ENCODE measurements at places on chromosomes 7 and 10.

DNA sequence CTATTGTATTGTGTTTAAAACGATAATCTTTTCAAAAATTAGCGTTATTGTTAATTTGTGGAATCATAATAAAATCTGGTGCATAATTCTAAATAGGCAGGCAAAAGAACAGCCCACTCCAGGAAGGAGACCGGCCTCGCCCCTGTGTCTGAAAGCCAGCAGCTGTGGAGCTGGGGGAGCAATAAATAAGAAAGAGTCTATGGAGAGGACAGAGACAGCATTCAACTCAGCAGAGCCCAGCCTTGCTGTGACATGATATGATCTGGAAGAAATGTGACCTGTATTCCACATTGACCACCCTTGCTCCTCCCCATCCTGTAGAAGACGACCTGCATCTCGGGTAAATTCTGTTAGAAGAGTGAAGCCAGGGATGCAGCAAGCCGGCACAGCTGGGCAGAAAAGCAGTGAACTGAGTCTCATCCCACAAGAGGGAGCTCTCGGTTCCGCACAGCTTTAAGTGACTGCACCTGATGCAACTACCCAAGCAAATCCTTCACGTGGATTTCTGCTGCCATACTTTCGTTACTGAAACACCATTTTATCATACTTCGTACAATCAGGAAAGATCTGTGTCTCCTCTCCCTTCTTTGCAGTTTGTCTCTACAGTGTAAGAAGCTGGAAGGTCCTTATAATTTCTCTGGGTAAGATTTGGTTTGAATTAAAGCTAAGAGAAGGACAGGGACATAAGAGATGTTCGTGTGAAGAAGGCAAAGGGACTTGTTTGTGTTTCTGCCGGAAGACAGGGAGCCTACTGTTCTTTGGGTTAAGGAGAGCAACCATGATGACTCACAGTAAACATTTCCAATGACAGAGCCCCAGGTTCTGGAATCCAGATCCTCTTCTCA lies 427.1 kb downstream of the GPAM start:
- no peak for DNase-seq

GRCh38 chr7:45646207-45646821 lies 72.1 kb downstream of the ADCY1 start:
- DNase-seq, result no peak

DNA sequence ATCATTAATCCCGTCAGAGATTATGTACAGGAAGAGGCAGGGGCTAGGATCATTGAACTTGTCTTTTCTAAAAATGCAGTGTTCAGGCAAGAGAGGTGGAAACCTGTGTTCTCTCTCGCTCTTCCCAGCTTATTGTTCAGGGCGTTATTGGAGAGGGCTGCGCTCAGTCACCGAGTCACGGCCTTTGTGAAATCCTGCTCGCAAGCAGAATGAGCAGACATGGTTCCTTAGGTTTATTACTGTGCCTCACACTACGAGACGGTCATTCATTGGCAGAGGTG lies 631 bp upstream of the PRKRIP1 start:
- DNase-seq, result no peak

GRCh38 chr7:27161721-27162560 lies 3.4 kb downstream of the HOXA9 start:
- no peak for DNase-seq

DNA sequence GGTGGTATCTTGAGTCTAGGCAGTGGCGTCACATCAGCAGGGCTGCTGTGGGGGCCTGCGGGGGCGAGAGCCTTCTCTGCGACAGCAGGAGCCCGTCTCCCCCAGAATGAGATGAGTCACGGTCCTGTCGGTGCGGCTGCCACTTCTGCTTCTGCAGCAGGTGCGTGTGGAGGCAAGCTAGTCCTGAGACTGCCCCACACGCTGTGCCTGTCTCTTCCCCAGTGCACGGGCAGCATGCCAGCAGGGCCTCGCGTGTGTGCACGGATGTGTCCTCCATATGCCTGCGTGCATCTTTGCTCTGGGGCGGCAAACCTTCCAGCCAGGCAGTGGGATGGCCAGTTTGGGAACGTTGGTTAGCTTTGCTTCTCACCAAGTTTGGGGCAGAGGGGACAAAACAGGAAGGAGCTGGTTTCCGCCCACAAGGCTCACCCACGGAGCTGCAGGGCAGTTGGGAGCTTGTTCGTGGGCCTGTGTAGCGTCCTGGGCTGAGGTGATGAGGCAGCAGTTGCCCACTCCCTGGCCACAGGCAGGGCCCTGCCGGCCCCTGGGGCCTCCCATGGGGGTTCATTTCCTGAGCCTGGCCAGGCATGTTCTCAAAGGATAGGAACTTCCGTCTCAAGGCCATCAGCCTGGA lies 60.8 kb upstream of the PPIF start:
- DNase-seq, result no peak

DNA sequence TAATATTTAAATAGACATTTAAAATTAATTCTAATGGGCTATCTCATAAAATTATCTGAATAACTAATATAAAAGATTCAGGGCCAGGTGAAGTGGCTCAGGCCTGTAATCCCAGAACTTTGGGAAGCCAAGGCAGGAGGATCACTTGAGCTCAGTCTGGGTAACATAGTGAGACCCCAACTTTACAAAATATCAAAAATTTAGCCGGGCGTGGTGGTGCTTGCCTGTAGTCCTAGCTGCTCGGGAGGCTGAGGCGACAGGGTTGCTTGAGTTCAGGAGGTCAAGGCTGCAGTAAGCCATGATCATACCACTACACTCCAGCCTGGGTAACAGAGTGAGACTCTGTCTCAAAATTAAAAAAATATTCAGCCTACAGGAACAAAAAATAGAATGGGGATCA lies 12.5 kb downstream of the NOBOX start:
- no peak for DNase-seq

DNA sequence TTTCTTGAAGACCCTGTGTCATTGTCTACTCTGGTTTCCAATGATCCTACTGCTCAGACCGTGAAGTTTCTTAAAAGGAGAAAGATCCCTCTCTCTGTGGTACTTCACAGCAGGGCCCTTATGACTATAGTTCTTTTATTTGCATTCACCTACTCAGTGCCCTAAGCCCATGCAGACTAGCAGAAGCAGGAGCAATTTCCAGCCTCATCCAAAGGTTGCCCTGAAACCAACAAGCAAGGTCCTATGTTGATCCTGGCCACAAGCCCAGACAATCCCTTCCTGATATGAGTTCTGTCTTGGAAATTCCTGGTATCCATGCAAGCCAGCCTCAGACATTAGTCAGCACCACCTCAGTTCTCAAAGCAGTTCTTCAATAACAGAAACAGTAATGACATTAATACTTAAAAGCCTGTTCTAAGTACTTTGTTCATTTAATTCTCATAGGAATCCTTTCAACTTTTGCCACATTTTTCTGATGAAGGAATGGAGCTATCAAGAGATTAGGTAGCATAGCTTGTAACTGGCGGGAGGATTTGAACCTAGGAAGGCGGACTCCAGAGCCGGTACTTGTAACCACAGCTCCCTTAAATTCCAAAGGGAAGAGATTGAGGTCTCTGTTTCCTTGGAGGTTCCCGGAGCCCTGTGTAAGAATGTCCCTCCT lies 58.1 kb upstream of the ST8SIA6 start:
- DNase-seq, result no peak

DNA sequence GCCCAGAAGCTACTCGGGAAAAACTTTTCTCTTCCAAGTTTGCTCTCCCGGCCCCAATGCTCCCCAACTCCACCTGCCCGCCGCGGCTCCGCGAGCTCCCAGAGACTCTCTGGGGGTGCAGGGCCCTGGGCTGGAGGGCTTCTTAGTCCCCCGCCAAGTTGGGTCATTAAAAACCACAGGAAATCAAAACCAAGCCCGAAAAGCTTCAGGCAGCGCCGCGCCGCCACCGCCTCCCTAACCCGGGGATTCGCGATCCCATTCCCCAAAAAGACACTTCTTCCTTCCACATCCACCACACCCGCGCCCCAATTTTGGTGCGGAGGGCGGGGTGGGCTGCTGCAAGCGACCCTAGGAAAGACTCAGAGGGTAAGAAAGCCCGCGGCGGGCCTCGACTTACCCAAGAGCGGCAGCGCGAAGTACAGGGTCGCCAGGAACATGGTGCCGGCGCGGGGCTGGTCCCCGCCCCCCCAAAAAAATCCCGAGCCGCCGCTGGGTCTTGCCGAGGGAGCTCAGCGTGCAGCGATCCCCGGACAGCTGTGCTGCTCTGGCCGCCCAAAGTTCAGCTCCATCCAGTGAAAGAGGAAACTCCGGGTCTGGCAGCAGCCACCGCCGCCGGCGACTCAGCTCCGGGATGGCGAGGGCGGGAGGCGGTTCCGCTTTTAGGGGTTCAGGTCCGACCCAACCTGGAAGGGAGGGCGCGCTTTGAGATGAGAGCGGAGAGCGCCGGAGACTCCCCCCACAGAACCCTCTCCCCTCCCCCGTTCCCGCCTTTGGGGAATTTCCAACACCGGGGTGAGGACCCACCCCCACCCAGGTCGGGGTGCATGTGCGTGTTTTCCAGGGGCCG lies 1.2 kb downstream of the GFRA1 start:
- DNase-seq, result no peak

- no peak for DNase-seq
These were observed 2.8 kb downstream of the JAKMIP3 start for GRCh38 chr10:132068431-132069121.

GRCh38 chr7:148807436-148807835 lies 76.7 kb downstream of the EZH2 start:
- DNase-seq, result no peak

DNA sequence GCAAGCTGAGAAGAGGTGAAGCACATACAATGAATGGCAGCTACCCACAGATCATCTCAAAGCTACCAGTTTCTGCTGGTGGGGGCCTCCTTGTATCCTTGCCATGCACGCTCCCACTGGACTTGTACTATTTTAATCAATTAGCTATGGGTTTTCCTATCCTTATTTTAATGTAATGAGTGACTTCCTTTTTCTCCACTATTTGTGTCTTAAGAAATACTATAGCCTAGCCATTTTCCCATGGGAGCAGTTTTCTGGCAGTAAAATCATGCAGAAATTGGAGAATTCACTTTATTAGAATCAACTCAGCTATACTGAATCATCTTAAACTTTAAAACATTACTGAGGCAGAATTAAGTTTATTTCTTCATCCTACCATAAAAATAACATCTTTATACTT lies 73.5 kb downstream of the CTNNA3 start:
- no peak for DNase-seq

DNA sequence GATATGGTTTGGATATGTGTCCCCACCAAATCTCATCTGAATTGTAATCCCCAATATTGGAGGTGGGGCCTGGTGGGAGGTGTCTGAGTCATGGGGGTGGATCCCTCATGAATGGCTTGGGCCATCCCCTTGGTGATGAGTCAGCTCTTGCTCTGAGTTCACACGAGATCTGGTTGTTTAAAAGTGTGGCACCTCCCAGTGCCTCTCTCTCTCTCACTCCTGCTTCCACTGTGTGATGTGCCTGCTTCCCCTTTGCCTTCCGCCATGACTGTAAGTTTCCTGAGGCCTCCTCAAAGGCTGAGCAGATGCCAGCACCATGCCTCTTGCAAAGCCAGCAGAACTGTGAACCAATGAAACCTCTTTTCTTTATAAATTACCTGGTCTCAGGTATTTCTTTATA lies 4.8 kb upstream of the GCK start:
- no peak for DNase-seq

DNA sequence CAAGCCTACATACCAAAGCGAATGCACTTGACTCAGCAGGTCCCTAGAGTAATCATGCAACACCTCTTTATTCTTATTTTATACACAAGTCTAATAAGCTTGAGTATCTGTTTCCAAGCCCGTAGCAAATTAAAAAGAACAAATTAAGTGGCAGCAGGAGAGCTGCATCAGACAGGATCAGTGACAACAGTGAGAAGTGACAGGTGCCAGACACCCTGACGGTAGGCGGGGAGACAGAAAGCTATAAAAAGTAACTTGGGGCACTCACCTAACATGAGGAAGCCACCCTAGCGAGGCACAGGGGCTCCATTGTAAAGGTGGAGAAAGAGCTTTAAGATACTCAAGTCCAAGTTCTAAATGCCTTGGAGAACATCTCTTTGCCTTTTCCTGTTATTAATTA lies 174.2 kb downstream of the PLXNA4 start:
- DNase-seq, result no peak

DNA sequence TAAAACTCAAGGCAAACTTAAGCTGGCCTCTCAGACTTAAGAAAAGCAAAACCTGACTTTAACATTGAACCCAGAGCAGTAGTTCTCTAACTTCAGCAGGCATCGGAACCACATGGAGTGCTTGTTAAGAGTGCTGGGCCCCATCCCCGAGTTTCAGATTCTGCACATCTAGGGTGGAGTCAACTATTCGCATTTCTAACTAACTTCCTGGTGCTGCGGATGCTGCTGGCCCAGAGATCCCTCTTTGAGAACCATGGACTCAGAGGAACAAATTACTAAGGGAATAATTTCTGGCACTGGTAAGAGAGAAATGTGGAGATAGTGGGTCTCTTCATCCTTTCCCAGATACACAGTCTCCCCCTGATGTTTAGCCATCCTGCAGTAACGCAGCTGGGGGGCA lies 14.6 kb upstream of the NPFFR1 start:
- DNase-seq, result no peak

DNA sequence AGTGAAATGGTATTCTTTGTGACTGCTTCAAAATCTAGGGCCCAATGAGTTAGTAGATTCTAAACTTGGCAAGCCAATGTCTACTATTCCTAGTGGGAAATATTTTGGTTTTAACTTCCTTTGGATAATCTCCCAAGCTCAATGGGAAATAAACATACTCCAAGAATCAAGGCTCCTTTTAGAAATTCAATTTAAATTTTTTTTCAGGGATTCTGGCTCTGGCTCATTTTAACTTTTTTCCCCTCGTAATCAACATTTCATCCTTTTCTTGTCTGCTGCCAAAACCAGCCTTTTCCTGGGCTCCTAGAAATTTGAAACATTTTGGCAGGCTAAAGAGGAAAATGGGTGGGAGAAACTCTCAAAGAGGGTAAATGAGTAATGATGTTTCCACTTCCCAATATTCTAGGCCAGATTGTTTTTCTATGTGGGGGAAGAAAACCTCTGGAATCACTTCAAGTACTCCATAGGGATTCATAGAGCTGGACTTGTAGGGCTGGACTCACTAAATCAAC lies 85.6 kb upstream of the AGR3 start:
- DNase-seq, result no peak

Data from NCI-H1417 treated with DMSO at 0.1 percent for 48 hours (cell line).